ENCODE measurements at places on chromosomes 12 and 14.

GRCh38 chr12:6684609-6685008 lies 4.6 kb downstream of the ZNF384 start:
- peak; percentile 62 for DNase-seq

GRCh38 chr14:30656190-30656632 lies 34.1 kb downstream of the SCFD1 start:
- peak; percentile 13 for DNase-seq

DNA sequence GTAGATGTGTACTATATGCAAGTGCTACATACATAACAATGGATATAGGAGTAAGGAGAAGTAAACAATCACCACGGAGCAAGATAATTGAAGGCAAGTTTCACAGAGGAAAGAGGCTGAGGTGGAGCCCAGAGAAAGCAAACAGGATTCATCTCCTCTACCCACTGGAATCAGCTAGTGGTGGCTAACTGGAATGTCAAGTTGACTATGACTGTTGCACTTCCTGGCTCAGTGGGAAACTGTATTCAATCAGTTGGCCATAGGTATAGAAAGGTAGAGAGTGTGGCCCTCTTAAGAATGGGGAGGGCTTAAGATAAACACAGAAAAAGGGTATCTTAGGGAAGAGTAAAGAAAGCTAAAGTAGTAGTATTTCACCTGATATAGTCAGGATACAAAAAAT lies 62.4 kb downstream of the MAP4K5 start:
- no peak for DNase-seq

GRCh38 chr12:104788840-104789271 lies 169.2 kb downstream of the SLC41A2 start:
- no peak for DNase-seq

DNA sequence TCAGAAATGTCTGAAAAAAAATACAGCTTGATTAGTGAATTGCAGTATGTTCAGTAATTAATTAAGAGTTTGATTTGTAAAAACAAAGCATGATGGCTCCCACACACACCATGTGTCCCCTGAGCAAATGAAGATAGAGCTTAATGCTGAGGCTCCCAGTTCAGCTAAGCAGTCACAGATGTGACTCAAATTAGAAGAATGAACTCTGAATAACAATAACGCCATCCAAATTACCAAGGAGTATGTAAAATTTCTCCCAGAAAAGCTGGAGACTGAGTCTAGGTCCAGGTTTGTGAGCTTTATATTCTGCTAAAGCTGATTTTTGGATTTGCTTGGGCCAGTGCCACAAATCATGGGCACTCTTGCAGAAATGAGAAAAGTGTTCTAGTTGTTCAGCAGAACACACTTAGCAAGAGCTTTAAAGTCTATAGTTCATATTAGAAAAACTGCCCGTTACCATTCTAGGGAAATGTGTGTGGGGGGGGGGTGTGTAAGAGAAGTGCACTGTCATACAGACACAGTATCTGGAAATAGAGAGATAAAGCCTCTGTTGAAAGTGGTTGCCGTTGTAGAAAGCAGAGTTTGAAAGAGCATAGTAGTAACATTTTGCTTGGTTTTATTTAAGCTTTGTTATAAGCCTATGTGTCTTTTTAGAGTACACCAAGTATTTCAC lies 253.1 kb downstream of the BCAT1 start:
- DNase-seq = no peak

- no peak for DNase-seq
Observed at GRCh38 chr12:12779529-12779928, 5.9 kb upstream of the APOLD1 start.

Measured in activated T-cell treated with anti-CD3 and anti-CD28 coated beads, Interleukin-2, amount 50 U/mL, for 72 hours (primary cell).